ENCODE measurements at places on chromosomes 11 and 22. TPM values are rescaled to one million over a fixed set of nuclear protein-coding genes. Genes with fewer than 3 reads are reported as not detected.

Gene SCO2
- 0.92 TPM for total RNA-seq

Gene TEX12
- total RNA-seq, result 1.8 TPM

Gene ANO9
- total RNA-seq, result not detected

Gene SYT13
- 248 TPM for total RNA-seq

Gene CNIH2
- 94.8 TPM for total RNA-seq

Gene CALCA
- total RNA-seq, result not detected

Gene MYO18B
- total RNA-seq, result 0.46 TPM

Gene RTL10
- 17.5 TPM for total RNA-seq

Gene UFD1
- total RNA-seq, result 29.1 TPM

Gene KCNJ4
- total RNA-seq, result 6.5 TPM

Gene RIMBP3C
- total RNA-seq, result 0.69 TPM

Gene PATE2
- 2.1 TPM for total RNA-seq

Gene CCDC157
- 9.9 TPM for total RNA-seq

Gene KRTAP5-2
- total RNA-seq, result not detected

Gene KLHL35
- 23.8 TPM for total RNA-seq

Gene OTOG
- total RNA-seq, result 0.23 TPM

Gene UBASH3B
- 27.9 TPM for total RNA-seq

Gene C11orf91
- not detected for total RNA-seq

Gene OR5A1
- not detected for total RNA-seq

Gene OR2AG1
- not detected for total RNA-seq

Gene RAG2
- not detected for total RNA-seq

Gene SUSD2
- total RNA-seq, result 0.23 TPM

Gene LDHAL6A
- 0.46 TPM for total RNA-seq

Gene SLC22A8
- total RNA-seq, result 1.2 TPM

Gene ENTHD1
- total RNA-seq, result not detected

Gene SLC36A4
- 42.0 TPM for total RNA-seq

All from diencephalon (tissue), 1 donor.